HFF-Myc (cell line): ENCODE measurements at places on chromosomes 5 and 9.

DNA sequence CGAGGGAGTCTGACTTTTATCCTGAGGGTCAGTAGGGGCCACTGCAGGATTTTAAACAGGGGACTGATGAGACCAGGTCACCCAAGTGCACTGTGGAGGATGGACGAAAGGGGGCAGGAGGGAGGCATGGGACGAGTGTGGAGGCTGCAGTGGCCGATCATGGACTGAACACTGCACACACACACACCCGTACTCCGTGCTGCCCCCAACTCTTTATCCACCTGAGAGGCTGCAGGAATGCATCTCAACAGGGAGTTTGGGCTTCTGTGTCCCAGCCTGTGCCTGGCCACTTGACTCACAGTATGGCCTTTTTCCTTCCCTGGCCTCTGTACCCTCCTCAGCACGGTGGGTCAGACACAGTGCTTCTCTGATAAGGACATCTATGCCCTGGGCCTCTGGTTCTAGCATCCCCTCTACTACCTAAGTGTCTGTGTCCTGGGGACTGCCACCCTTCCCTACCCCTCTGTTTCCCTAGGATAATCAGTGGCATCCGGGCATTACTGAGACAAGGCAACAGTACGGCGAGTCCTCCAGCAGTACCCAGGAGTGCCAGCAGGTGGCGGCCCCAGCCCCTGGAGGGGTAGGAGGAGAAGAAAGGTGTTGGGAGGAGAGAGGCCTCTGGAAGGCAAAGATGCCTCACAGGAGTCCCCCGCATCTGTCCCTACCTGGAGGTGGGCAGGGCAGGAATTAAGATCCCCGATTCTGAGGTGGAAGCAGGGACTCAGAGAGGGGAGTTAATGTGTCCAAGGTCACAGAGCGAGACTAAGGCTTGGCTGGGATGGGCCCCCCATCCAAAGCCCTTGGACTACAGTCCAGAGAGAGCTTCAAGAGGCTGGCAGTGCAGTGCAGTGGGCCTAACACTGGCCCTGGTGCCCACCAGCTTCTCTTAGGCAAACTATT lies 5.1 kb upstream of the CDX1 start:
- no peak for DNase-seq

- DNase-seq, result no peak
Observed at GRCh38 chr5:146306838-146307237, 31.8 kb upstream of the POU4F3 start.

DNA sequence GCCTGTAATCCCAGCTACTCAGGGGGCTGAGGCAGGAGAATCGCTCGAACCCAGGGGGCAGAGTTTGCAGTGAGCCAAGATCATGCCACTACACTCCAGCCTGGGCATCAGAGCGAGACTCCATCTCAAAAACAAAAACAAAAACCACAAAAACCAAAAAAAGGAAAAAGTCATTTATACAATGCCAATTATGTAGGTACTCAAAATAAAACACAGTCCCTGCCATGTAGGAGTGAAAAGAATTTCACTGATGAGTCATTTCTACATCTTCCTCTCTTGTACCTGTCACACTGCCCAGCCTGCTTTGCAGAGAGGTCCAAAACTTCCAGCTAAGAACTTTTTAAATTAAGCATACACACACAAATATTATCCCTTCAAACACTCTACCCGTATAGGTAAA lies 215.8 kb downstream of the EPB41L4A start:
- DNase-seq, result no peak

DNA sequence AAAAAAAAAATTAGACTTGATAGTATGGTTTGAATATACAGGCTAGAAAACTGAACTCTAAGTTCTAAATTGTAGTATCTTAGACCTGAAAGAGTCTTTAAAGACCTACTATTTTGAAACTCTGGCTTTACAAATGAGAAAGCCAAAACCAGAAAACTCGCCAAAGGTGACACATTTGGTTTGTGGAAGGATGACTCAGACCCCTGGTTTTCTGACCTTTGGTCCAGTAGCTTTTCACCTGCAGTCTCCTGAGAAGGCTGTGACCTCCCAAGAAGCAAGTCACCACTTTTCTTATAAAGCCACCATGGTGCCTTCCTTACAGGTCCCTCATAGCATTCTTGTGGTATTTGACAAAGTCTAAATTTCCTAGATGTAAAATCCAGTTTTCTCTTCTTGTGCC lies 102.1 kb upstream of the CEP78 start:
- DNase-seq, result no peak

DNA sequence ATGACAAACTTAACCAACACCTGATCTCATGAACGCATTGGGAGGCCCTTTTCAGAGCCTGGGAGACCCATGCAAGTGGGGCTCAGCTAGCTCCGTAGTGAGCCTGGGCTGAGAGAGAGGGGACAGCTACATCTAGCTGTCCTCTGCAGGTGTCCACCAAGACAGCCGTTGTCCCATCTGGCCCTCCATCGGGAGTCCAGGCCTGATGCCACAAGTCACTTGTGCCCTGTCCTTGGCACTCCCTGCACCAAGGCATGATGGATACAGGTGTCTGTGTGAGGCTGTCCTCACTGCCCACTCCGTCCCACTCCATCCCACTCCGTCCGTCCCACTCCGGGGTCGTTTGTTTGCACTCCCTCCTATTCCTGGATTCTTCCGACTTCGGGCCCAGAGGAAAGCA lies 2.5 kb upstream of the EDF1 start:
- no peak for DNase-seq

GRCh38 chr5:139649082-139649991 lies 1.2 kb downstream of the CXXC5 start:
- no peak for DNase-seq

- no peak for DNase-seq
Observed at GRCh38 chr5:93145767-93146166, 435.3 kb downstream of the NR2F1-AS1 start.

DNA sequence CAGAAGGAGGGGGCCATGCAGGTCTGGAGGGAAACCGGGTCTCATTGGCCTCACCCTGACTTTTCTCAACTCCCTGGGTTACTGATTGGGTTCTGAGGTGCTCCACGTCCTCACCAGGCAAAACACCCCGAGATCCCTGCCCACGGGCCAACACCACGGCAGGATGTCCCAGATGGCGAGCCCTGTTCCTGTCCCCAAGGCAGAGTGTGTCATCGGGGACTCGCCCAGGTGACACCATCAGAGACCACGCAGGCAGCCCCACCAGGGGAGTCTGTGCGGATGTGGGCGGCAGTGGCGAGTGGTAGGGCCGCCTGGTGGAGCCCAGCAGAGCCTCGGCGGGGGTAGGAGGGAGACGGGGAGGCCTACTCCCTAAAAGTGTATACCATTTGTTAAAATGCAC lies 59.0 kb upstream of the UBAC1 start:
- DNase-seq, result no peak

DNA sequence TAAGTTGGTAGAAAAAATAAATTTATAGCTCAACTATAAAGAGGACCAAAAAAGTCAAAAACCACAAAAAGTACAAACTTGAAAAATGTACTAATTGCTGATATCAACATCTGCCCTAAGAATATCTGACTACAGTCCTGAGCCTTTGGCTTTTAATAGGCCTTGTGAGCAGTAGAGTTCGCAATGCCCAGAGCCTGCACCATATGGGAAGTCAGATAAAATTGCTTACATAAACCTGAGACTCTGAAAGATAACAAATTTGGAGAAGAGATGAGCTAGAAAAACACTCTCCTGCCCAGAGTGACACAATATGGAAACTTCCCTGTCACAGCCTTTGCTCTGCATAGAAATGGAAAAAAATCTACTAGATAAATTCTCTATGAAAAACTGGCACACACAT lies 368.0 kb upstream of the GRIN3A start:
- no peak for DNase-seq

GRCh38 chr9:118957585-118957984 lies 411.6 kb downstream of the BRINP1 start:
- DNase-seq, result no peak

DNA sequence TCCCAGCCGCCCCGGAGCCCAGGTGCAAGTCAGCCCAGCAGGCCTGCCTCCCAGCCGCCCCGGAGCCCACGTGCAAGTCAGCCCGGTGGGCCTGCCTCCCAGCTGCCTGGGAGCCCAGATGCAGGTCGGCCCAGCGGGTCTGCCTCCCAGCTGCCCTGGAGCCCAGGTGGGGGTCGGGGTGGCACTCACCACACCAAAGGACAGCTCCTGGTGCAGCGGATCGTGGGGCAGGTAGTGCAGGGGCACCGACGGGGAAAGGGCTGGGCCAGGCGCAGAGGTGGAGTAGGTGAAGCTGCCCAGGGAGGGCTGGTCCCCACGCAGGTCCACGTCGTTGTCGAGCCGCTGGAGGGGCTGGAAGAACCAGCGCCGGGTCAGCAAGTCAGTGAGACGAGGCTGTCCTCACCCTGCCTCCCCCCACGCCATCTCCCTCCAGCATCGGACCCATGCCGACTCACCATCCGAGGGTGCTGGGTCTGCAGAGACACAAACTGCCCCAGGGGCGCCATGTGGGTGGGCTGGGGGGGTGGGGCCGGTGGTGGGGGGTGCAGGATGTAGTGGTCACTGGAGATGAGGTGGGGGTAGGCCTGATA lies 6.7 kb downstream of the RNF44 start:
- no peak for DNase-seq

- no peak for DNase-seq
Observed at GRCh38 chr9:124818431-124819281, 34.6 kb upstream of the WDR38 start.
